NCI-H524 treated with DMSO at 0.1 percent for 48 hours (cell line): ENCODE measurements at places on chromosomes 6 and 20.

GRCh38 chr6:14108571-14109410 is 8.8 kb upstream of the CD83 start:
- no peak for DNase-seq

DNA sequence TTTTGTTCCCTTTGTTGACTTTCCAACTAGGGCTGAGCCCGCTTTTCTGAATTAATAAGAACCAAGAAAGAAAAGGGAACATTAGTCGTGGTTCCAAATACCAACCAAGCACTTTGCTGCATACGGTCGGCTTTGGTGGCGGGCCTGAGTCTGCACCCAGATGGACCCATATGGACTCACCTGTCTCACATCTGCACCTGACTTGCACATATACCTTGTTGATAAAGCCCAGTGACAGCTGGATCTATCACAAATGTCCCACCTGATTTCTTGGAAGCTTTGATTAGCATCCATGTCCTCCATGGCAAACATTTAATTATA is 39.0 kb downstream of the TPD52L1 start:
- no peak for DNase-seq

GRCh38 chr6:17193106-17193775 is 87.9 kb upstream of the RBM24 start:
- no peak for DNase-seq

GRCh38 chr6:14597090-14597489 is 479.5 kb downstream of the CD83 start:
- DNase-seq: no peak

DNA sequence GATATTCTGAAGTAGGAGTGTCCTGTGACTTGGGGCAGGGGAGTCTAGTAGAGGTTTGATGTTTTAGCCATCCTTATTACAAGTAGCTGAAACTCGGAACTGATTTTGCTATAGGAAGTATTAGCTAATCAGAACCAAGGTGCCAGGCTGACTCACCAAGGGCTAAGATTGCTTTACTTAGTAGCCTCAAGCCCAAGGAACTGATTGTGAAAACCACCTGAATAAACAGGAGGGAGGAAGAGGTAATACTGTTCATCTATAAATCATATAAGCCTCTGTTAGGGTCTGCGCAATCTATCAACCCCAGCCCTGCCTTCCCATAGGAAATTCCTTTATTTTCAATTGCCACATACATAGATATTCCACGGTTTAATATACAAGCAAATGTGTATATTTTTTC is 54.4 kb downstream of the GNAS start:
- no peak for DNase-seq

DNA sequence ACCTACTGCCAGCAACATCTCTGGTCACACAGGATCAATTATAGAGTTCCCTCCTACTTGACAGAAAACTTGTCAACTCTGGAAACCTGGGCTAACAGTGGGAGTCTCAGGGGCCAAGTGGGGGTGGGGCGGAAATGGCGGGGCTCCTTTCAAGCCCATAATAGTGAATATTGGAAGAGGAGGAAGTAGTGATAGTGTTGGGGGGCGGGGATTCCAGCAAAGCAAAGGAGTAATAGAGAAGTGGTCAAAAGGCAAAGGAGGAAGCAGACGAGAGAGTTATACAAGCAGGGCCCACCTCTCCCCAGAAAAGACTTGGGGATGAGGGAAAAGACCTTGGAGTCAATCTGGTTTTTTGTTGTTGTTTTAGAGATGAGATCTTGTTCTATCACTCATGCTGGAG is 2.1 kb downstream of the DEF6 start:
- no peak for DNase-seq

GRCh38 chr6:49531774-49532569 is 18.5 kb upstream of the C6orf141 start:
- no peak for DNase-seq

- no peak for DNase-seq
Observed at GRCh38 chr6:72856801-72857200, 234.9 kb downstream of the KCNQ5 start.

- no peak for DNase-seq
Observed at GRCh38 chr20:54048891-54049545, 21.4 kb downstream of the BCAS1 start.

DNA sequence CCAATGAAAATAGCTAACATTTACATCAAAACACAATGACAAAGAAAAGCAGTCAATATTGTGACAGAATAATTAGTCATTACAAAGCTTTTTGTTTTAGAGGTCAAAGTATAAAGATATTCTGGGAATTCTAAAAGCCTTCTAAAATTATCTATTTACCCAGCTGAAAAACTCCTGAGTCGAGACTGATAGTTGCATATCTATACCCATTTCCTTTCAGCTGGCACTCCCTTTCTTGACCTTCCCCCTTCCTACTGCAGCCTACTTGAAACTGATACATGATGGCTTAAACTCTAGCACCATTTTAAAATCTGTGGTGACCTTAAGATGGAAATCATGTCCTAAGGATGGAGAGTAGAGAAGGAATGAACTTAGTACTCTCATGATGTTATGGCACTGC is 38.6 kb downstream of the LMBRD1 start:
- DNase-seq: no peak

DNA sequence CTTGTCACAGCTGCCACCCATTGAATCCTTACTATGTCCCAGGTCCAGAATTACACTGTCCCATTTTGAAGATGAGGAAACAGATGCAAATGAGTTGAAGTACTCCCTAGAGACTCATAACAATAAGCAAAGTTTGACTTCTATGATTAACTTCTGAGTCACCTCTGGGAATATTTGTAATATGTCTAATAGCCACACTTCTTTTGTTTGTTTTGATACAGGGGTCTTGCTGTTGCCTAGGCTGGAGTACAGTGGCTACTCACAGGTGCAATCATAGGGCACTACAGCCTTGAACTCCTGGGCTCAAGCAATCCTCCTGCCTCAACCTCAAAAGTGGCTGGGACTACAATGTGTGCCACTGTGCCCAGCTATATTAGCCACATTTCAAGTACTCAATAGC is 11.4 kb upstream of the SOX12 start:
- no peak for DNase-seq

GRCh38 chr6:144697369-144697760 is 412.2 kb downstream of the UTRN start:
- no peak for DNase-seq

- DNase-seq: no peak
Observed at GRCh38 chr6:20802596-20802995, 268.3 kb downstream of the CDKAL1 start.

- DNase-seq: no peak
Observed at GRCh38 chr6:96299525-96299924, 222.1 kb upstream of the UFL1 start.

GRCh38 chr6:39251406-39251805 is 22.1 kb upstream of the KCNK5 start:
- DNase-seq: no peak

GRCh38 chr6:42979523-42980177 is 669 bp upstream of the PEX6 start:
- DNase-seq: no peak

- DNase-seq: no peak
Observed at GRCh38 chr6:87753131-87753685, 51.2 kb upstream of the AKIRIN2 start.

DNA sequence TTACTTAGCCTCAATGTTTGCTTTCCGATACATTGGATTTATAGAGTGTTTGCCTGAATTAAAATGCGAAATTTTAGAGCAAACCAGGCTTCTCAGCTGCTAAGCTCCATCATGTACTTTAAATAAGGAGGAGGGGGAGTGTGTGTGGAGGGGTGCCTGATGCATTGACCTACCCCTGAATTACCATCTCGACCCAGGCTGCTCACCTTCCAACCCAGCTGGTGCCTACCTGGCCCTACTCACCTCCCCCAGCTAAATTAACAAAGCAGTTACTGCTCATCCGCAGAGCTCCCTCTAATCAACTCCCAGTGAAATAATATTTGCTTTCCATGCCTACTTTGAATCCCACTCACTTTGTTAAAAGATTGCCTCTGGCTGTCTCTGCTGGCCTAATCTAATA is 544.5 kb downstream of the MAFB start:
- no peak for DNase-seq

DNA sequence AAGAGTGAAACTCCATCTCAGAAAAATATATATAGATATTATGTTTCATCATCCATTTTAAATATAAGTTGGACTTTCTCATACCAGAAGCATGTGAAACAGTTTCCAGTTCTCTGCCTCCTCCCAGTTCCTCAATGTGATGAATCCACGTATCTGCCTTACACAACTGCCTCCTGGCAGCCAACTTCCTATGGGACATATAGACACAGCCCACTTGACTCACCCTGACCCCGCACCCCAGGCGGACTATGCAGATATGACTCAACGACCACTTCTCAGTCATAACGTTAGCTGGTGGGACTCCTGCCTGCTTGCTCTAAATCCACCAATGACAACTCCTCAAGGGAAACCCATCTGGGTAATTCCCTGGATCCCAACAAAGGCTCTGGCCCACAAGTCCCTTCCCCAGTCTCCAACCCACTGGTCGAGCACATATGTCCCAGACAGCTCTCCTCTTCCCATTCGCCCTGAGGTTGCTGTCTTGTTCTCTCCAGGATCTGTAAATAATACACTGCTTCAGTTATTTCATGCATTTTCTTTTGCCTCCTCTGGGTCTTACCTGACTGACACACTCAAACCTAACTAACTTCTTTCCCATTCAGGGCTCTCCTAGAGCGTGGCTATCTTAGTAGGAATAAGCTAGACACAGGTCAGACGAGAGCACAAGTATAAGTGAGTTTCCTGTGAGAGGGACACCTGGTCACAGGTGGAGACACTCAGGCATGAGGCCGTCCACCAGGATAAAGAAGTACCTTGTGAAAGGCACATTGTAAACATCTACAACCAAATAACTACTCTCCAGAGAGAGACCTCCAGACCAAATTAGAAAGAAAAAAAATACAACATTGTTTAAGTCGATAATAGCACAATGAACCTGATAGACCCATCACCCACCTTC is 548.5 kb downstream of the CD83 start:
- DNase-seq: no peak

GRCh38 chr6:156731396-156731795 is 45.8 kb upstream of the ARID1B start:
- DNase-seq: peak; percentile 57

- no peak for DNase-seq
Observed at GRCh38 chr6:154767003-154767723, 33.9 kb downstream of the SCAF8 start.

- no peak for DNase-seq
Observed at GRCh38 chr20:49797344-49797615, 15.3 kb upstream of the SLC9A8 start.

DNA sequence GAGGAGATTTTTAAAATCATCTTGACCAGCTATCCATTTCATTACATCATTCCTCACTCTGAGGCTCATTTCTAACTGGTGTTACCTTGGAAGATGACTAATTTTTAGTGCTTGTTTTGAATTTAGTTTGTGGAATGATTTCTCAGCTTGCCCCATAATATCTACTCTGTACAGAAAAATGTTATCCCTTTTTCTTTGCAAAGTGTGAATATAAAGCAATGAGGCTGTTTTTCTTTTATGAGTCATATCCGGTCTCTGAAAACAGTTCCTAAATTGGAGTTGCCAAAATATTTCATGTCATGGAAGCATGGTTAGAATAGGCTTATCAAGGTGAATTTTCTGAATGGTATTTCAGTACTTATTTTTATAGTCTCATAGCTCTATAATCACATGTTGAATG is 43.8 kb downstream of the FUT9 start:
- no peak for DNase-seq

GRCh38 chr20:21513181-21513663 is 642 bp downstream of the NKX2-2 start:
- no peak for DNase-seq

DNA sequence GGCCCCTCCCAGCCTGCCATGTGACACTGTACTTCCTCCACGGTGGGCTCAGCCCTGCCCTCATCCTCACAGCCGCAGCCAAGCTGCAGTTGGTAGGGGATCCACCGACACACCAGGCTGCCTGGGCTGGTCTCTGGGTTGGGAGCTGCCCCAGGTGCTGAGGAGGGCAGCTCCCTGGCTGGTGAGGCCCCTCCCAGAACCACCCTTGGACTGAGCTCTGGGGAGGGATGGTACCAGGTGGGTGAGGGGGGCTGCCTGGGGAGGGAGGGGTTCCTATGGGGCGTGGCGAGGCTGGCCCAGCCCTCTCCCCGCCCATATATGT is 185 bp upstream of the TNFRSF6B start:
- no peak for DNase-seq

DNA sequence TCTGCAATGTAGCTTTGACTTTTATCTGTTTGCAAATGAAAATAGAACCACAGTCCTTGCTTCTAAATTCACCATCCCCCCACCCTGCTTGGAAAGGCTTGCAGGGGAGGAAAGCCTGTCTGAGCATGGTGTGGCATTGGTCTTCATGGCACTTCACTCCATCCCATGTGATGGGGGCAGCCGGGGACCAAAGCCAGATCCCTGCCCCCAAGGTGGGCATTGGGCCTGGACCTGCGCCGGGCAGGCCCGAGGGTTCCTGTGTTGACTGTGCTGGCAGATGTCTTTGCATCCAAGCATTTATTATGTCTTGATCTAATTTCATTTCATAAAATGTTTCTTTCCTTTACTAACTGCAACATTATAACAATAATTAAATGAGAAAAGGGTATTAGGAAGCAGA is 120.0 kb downstream of the SYNDIG1 start:
- no peak for DNase-seq

DNA sequence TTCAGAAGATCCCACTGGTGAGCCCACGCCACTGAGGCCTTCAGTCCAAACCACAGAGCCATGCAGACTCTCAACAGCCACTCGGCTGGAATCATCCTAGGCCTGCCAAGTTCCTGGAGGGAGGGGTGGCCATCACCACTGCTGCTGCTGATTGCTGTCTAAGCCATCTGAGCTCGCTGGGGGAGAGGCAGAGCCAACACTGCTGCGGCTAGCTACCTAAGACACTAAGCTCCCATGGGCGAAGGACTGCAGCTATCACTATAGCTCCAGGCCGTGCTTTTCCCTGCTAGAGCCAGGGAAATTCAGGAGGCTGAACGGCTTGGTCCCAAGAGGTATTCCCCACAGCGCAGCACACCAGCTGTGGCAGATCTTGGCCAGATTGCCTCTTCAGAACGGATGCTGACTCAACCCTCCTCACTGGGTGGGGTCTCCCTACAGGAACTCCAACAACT is 73.6 kb downstream of the TBC1D32 start:
- peak; percentile 18 for DNase-seq

GRCh38 chr20:53903652-53903987 is 166.8 kb downstream of the BCAS1 start:
- DNase-seq: no peak

- no peak for DNase-seq
Observed at GRCh38 chr20:63027922-63028389, 21.2 kb upstream of the BHLHE23 start.
